NAMALWA (cell line): ENCODE measurements at places on chromosomes 5 and 9.

DNA sequence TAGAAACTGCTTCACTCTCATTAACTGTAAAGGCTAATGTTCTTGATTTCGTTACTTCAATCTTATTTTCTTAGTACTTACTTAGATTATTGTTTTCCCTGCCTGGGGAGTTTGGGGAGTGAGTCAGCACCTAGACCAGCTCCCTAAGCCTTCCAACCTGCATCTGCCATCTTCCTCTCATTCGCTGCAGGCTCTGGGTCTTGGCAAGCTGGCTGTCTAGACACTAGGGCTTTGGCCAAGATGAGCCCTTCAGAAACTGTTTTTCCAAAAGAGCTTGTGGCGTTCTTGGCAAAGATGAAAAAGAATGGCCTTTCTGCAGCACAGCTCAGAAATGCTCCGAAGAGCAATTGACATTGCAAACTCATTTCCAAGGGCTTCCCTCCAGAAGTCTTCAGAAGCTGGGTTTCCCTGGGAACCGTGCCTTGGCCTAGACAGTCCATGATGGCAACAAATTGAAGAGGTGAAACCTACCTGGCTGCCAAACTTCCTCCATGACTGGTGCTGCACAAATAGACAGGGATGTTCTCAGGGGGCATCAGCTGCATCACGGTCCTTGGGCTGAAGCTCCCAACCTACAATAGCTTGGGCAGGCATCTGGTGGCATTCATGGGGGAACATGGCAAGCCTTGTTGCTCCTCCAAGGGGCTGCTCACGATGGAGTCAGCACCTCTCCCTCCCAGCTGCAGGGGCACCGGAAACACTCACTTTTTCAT is 76.6 kb downstream of the NSUN2 start:
- no peak for DNase-seq

- DNase-seq = no peak
Observed at GRCh38 chr5:36946101-36946500, 69.5 kb downstream of the NIPBL start.

- no peak for DNase-seq
Observed at GRCh38 chr5:154811239-154811638, 39.2 kb downstream of the FAXDC2 start.

DNA sequence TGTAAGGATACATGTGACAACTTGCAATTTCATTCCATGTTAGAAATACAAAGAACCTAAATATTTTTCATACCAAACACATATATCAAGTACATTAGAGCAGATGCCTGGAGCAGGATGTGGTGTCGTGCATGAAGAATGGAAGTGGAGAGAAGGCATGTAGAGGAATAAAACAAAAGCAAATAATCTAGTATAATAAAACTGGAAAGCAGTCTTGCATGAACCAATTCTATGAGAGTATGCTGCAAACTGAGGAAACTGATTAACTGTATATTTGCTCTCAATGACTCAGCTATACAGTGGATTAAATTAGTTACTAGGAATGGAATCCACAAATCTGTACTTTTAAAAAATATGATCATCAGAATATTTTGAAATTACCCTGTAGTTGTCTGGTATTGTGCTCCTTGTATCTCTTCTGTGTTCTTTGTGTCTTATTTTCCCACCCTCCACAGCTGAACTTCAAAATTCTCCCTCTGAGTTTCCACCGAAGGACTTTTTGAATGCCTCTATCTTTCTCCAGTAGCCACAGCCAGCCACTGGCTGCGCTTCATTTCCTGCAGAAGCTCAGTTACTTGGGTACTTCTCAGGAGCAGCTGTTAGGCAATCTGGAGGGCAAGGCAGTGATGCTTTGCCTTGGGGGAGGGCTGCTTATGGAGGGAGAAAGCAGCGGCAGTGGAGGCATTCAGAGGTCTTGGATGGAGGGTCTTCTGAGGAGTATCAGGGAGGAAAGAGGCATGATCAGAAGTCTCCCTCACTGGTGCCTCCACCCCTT is 608.0 kb downstream of the BRINP1 start:
- no peak for DNase-seq

- no peak for DNase-seq
Observed at GRCh38 chr5:196350-196749, 5.1 kb downstream of the LRRC14B start.

DNA sequence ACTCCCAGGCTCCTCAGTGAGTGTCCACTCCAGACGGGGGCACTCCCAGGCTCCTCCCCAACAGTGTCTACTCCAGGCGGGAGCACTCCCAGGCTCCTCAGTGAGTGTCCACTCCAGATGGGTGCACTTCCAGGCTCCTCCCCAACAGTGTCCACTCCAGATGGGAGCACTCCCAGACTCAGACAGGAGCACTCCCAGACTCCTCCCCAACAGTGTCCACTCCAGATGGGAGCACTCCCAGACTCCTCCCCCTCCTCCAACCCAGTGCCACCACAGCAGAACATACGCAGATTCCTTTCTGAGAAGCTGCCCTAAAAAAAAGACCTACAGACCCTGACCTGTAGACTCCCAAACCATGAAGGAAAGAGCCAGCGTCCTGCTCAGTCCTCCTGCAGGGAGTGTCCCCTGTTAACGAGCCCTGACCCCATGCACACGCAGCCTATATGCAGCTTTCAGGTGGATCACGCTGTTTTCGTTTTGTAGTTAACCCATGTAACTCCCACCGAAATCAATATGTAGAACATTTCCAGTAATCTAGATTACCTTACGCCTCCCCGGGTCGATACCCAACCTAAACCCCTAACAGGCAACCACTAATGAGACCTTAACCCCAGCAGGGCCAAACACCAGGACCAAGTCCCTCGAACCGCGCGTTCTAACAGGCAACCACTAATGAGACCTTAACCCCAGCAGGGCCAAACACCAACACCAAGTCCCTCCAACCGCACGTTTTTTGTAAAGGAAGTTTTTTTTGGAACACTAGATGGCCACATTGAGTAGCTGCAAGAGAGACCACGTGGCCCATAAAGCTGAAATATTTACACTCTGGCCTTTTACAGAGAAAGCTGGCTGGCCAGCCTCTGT is 15.7 kb downstream of the PNPLA7 start:
- DNase-seq = peak; percentile 91
